ENCODE measurements at places on chromosomes 4 and X. TPM values are rescaled to one million over a fixed set of nuclear protein-coding genes. Genes with fewer than 3 reads are reported as not detected.

The NPNT gene
- total RNA-seq = 95.3 TPM

The DMRTC1 gene
- 0.55 TPM for total RNA-seq

DNA sequence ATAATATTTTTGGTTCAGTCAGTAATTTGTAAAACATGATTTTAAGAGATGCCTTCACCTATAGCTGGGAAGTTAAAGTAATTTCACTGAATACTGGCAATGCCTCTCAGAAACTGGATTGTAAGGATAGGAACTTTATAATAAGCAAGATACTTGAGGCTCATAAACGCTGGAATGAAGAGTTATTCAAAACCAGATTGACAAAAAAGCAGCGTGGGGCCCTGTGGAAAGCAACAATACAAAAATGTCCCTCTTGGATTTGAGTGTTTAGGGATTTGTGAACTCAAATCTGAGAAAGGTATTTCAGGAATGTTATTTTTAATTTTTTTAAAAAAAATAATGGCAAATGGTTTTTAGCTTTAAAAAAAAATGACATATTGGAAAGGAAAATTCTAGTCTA, 94.6 kb downstream of the ANK2 start:
- no peak overlapping the region for H3K27ac ChIP-seq
- no peaks in the 10 kb centered on the region for H3K27me3 ChIP-seq
- no peak for DNase-seq
- no peak overlapping the region for H3K4me3 ChIP-seq
- H3K36me3 ChIP-seq = no peaks in the 10 kb centered on the region

The P2RY8 gene
- 1.5 TPM for total RNA-seq

DNA sequence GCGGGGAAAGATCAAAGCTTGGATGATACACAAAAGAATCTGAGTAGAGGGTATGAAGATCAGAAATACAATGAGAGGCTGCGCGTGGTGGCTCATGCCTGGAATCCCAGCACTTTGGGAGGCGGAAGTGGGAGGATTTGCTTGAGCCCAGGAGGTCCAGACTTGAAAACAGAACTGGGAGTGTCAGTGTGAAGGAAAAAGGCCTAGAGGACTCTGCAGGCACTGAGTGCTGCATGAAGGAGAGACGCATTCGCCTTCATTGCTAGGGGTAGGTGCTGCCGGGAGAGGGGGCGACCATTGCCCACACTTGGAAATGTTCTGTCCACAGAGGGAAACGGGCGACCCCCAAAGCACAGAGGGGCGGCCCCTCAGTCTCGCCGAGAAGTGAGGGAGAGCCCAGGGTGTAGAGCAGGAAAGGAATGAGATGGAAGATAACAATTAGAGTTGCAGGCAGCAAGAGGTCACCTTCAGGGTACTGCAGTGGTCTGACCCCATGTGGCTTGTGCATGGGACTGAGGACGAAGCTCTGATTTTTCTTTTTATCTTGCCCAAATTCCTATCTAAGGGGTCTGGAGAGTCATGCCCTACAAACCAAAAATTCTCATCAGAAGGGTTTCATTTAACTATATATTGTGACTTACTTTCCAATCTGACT, 31.8 kb upstream of the ARSD start:
- no peak for DNase-seq
- peaks cover 3% of the 10 kb centered on the region for H3K4me1 ChIP-seq
- no peak overlapping the region for H3K4me3 ChIP-seq
- no peaks in the 10 kb centered on the region for H3K36me3 ChIP-seq
- no peak overlapping the region for H3K27ac ChIP-seq
- peaks cover 4% of the 10 kb centered on the region for H3K27me3 ChIP-seq

The FGF16 gene
- total RNA-seq = 0.55 TPM

The NOX1 gene
- total RNA-seq = not detected

The ZBED1 gene
- total RNA-seq = 29.7 TPM

DNA sequence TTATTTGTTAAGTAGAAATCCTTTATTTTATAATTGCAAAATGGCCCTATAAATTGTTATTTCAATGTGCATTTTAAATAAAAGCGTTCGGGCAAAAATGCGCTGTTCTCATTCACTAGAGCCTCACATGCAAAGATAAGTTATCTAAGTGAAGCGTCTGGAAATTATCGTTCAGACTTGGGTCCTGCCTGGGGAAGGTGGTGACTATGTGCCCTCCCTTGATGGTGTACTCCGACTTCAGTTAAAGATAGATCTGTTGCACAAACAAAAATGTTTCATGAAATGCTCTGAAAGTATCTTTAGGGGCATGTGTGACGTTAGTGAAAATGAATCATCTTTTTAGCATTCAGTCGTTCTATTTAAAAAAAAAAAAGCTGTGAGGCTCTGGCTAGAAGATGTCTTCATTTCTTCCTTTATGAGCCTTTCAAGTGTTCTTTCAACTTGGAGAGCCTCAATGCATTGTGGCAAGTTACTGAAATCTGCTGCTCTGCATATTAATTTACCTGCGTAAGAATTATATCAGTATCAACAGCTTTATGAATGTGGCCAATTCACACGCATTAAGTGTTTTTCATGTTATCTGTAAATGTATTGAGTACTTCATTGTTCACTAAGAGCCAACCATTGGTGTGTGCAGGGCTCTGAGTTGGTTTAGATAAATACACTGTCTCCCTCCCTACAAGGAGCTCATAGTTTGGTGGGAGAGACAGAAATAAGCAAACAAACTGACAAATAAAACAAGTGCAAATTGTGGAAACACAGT, 83.0 kb downstream of the AFF1 start:
- no peaks in the 10 kb centered on the region for H3K27me3 ChIP-seq
- no peak for DNase-seq
- H3K4me1 ChIP-seq = no peaks in the 10 kb centered on the region

GRCh38 chr4:74132944-74133343, 25.0 kb upstream of the MTHFD2L start:
- H3K4me1 ChIP-seq = no peaks in the 10 kb centered on the region
- no peaks in the 10 kb centered on the region for H3K27me3 ChIP-seq
- H3K27ac ChIP-seq = no peak overlapping the region
- H3K36me3 ChIP-seq = no peaks in the 10 kb centered on the region

- H3K27me3 ChIP-seq = peaks cover 31% of the 10 kb centered on the region
- H3K27ac ChIP-seq = peak overlapping the region; percentile 81
- H3K36me3 ChIP-seq = no peaks in the 10 kb centered on the region
- peaks cover 38% of the 10 kb centered on the region for H3K4me1 ChIP-seq
- H3K4me3 ChIP-seq = peak overlapping the region; percentile 65
Observed at GRCh38 chrX:107716118-107716684, 59.4 kb downstream of the TSC22D3 start.

GRCh38 chr4:98620087-98620784, 38.2 kb downstream of the TSPAN5 start:
- H3K4me1 ChIP-seq = peaks cover 12% of the 10 kb centered on the region
- no peaks in the 10 kb centered on the region for H3K27me3 ChIP-seq
- DNase-seq = no peak
- no peak overlapping the region for H3K4me3 ChIP-seq
- H3K27ac ChIP-seq = no peak overlapping the region

The CMC4 gene
- 18.6 TPM for total RNA-seq

- no peaks in the 10 kb centered on the region for H3K4me1 ChIP-seq
- H3K36me3 ChIP-seq = no peaks in the 10 kb centered on the region
- DNase-seq = no peak
- H3K27ac ChIP-seq = no peak overlapping the region
- H3K27me3 ChIP-seq = no peaks in the 10 kb centered on the region
Observed at GRCh38 chr4:79404666-79405065, 3.4 kb downstream of the GK2 start.

- no peaks in the 10 kb centered on the region for H3K27me3 ChIP-seq
- DNase-seq = no peak
- no peak overlapping the region for H3K27ac ChIP-seq
Observed at GRCh38 chr4:87886083-87886482, 53.3 kb downstream of the MEPE start.

The LANCL3 gene
- 11.2 TPM for total RNA-seq

DNA sequence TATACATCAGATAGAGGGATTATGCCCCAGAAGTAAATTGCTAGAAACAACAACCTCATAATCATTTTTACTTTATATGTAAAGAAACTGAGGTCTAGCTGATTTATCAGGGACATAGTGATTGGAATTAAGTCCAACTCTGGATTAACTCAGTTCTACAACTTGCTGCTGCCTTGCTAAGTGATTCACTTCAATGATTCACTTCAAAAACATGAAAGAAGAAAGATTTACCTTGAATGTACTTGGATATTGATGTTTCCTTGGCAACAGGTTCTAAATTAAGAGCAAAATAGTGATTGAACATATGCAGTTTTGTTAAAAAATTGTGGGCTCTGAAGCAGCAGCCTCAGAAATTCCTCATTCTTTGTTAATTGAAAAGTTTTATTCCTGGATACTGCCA, 99.8 kb upstream of the H2AZ1 start:
- no peaks in the 10 kb centered on the region for H3K36me3 ChIP-seq
- no peak for DNase-seq
- H3K4me1 ChIP-seq = no peaks in the 10 kb centered on the region
- H3K27ac ChIP-seq = no peak overlapping the region
- no peak overlapping the region for H3K4me3 ChIP-seq
- H3K27me3 ChIP-seq = no peaks in the 10 kb centered on the region

DNA sequence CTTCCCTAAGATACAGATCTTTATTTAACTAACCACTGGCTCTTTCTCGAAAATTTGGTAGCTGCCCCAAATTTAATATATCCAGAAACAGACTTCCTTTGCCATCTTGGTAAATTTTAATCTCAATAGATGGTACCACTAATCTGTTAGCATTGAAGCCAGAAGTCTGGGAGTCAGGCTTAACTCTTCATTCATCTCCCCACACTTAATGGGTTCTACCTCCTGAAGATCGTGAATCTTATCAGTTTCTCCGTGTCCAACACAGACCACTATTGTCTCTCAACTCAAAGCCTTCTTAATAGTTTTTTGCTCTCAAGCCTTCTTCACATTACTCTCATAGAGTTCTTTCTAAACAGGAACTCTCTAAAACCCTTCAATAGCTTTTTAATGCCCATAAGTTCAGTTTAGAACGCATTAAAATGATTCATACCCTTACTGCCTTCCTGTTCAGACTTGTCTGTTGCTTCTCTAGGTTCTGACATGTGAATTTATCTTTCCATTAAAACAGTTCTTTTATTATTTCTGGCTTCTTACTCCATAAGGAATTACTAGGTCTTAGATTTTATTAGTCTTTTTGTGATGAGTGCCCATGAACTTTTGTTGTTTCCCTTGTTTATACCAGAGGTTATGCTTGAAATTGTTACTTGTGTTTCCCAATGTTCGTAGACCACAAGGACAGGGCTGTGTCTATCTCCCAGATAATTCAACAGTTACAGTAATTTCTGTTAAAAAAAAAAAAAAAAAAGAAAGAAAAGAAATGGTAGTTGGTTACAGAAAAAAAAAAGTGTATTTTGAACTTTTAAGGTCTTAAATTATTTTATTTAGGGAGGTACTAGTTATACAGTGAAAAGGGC, 54.7 kb downstream of the SMARCAD1 start:
- H3K27me3 ChIP-seq = no peaks in the 10 kb centered on the region
- no peaks in the 10 kb centered on the region for H3K4me1 ChIP-seq
- H3K27ac ChIP-seq = no peak overlapping the region
- peaks cover 7% of the 10 kb centered on the region for H3K36me3 ChIP-seq

All from spinal cord (tissue), 10 donors.